ENCODE measurements at places on chromosomes 12 and 14.

- no peak for DNase-seq
Measured at GRCh38 chr12:77678621-77679020, 152.1 kb upstream of the NAV3 start.

DNA sequence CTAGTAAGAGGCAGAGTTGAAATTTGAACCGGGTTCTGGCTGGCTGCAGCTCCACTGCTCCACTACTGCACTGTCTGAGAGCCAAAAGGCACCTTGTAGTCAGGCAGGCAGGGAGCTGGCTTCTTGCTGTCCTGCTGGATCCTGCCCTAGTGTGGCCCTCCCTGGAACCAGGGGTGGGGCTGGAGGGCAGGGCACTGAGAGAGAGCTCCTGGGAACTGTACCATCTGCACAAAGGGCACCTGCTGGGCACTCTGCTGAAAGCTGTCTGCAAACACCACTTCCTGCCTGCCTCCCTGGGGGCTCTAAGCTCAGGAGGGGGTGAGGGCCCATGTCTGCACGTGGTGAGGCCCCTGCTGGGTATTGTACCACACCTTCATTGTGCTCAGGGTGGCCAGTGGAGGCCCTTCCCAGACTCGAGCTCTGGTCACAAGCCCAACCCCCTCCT lies 19.0 kb upstream of the TCL1B start:
- DNase-seq = no peak

DNA sequence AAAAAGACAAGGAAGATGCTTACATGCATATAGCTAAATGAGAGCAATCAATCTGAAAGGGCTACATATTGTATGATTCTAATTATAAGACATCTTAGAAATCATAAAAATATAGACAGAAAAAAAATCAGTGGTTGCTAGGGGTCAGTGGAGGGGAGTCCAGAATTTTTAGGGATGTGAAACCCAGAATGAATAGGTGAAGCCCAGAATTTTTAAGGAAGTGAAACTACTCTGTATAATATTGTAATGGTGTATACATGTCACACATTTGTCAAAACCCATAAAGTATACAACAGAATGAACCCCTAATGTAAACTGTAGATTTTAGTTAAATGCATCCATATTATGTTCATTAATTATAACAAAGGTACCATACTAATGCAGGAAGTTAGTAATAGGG lies 713.2 kb downstream of the FLRT2 start:
- DNase-seq = no peak

- no peak for DNase-seq
Measured at GRCh38 chr14:24435192-24435810, 5.5 kb downstream of the KHNYN start.

Data from hematopoietic multipotent progenitor cell treated with erythropoietin and hydrocortisone succinate and interleukin-3 and kit ligand, for 4 days (in vitro differentiated cells).